ENCODE measurements at places on chromosomes 4 and X. TPM values are rescaled to one million over a fixed set of nuclear protein-coding genes. Genes with fewer than 3 reads are reported as not detected.

Gene PSAPL1
- not detected for total RNA-seq

GRCh38 chrX:51851507-51852085 is 41.8 kb upstream of the MAGED1 start:
- no peak for DNase-seq

DNA sequence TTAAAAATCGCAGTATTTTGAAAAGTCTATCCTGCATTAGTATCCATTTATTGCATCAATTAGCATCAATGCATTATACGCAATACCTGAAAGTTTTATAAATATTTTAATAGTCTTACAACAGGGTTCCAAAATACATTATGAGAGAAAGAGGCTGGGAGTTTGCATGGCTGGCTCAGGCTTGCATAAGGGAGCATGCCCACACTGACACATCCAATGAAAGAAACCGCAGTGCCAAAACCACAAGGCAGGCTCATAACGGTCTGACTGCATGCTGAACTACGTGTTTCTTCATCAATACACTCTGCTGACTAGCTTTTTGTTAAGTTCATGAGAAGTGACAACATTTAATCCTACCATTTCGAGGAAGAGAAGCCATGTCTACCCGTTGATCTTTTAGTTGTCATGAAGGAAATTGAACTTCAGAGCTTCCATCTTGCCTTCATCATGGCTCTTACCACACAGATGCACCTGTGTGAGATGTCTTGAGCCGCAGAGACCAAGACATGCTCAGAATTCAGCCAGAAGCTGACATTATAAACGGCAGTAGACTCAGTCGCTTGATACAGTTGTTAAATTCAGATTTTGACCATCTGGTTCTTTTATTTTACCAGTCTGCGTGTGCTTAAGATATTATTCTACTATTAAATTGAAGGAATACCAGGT is 168.8 kb upstream of the FRG1 start:
- no peak for DNase-seq

- DNase-seq = no peak
Measured at GRCh38 chrX:147679356-147680005, 232.2 kb upstream of the FMR1 start.

- DNase-seq = no peak
Measured at GRCh38 chrX:10110984-10111363, 45.8 kb upstream of the CLCN4 start.

DNA sequence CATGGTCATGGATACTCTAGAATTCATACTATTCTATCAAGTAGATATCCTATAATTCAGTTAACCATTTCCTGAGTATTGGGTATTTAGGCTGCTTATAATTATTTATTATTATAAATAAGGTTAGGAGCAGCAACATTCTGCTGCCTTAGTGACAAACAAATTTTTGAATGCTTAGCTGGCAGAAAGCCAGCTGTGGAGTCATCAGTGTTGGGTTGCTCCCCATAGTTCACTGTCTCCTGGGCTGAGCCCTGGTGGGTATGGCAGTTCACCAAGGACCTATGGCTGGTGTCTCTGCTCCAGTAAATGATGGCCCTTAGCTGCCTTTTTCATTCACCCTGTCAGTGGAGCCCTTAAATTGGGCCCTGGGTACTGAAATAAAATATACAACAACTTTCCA is 61.8 kb downstream of the SMARCA5 start:
- no peak for DNase-seq
